ENCODE measurements at places on chromosomes 12 and 14. TPM values are rescaled to one million over a fixed set of nuclear protein-coding genes. Genes with fewer than 3 reads are reported as not detected.

DNA sequence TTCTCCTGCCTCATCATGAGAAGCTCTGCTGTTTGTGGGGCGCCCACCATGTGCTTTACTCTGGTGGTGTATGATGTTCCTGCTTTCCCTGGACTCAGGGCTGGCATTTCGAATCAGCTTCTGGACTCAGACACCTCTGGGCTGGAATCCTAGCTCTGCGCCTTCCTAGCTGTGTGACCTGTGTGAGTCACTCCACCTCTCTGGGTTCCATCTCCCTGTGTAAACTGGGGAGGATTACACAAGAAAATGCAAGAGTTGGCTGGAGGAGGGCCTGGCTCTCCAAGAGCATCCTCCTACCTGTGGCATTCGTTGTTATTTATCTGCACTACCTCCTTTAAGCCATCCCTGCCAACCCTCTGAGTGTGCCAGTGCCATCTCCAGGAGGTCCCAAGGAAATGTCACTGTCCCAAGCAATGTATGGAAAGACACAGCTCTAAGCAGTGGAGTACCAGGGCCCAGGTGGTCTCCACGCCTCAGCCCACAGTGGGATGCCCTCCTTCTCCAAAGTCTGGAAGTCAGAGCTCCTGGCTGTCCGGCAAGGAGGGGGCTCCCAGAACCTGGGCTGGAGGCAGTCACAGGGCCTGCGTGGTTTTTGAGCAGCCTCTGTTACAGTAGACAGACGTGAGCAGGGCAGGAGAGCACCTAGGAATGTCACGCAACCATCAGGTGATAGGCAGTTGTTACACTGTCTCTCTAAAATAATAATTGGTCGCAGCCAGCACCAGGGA lies 7.3 kb upstream of the TNFAIP2 start:
- DNase-seq: no peak

- DNase-seq: no peak
These were observed 91.1 kb upstream of the DYNC1H1 start for GRCh38 chr14:101873076-101873825.

Gene IRAK4
- total RNA-seq: 68.8 TPM

GRCh38 chr12:13986031-13986430 lies 4.6 kb upstream of the GRIN2B start:
- no peak for DNase-seq

DNA sequence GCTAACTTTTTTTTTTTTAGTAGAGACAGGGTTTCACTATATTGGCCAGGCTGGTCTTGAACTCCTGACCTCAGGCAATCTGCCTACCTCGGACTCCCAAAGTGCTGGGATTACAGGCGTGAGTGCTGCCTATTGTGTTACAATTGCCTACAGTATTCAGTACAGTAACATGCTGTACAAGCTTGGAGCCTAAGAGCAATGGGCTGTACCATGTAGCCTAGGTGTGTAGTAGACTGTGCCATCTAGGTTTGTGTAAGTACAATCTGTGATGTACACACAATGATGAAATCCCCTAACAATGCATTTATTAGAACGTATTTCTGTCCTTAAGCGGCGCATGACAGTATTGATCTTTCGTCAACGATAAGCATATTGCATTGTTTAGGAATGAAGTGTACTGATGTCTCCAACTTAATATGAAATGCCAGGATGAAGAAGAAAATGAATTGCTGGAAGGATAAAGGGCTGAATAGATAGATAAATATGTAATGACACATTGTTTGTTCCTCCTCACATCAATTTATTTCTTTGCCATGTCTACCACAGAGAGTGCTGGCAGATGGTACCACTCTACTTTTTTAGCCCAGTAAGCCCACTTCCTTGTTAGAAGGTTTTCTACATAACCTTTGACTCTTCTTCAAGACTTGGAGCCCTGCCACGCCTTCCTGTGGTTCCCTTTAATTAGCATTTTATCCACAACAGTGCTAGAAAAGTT lies 467.5 kb downstream of the VRK1 start:
- DNase-seq: no peak

Gene CLEC2B
- 13.1 TPM for total RNA-seq

DNA sequence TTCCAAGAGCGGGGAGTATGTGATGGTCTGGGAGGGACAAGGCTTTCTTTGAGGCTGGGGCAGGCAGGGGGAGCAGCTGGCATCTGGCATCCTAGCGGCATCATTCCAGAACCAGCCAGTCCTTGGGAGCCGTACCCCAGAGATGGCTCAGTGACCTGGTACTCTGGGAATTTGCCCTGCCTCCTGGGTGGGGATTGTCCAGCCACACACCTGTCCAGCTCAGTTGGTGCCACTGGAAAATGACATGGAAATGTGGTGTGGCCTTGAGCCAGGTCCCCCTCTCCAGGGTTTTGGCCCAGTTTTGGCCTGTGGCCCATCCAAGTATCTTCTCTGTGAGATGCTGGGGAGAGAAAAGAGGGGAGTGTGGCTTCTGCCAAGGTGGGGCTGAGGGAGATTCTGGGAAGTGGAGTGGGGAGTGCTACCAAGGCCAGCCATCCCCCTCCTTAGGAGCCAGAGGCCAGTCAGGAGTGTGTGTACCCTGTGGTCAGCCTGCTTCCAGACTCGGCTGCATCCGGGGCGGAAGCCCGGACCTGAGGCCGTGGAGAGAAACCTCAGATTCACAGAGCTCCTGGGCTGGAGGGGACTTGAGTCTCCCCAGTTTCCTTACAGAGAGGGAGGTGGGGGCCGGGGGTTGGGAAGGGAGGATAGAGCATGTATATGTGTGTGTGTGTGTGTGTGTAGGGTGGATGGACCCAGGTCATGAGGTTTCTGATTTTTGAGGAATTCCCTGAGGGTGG lies 14.7 kb upstream of the KRT80 start:
- DNase-seq: no peak

Gene CCDC59
- 71.1 TPM for total RNA-seq

GRCh38 chr14:68705741-68706283 lies 87.1 kb downstream of the ZFP36L1 start:
- no peak for DNase-seq

GRCh38 chr12:128055567-128055966 lies 211.4 kb upstream of the TMEM132C start:
- DNase-seq: no peak

Gene TPH2
- total RNA-seq: not detected

DNA sequence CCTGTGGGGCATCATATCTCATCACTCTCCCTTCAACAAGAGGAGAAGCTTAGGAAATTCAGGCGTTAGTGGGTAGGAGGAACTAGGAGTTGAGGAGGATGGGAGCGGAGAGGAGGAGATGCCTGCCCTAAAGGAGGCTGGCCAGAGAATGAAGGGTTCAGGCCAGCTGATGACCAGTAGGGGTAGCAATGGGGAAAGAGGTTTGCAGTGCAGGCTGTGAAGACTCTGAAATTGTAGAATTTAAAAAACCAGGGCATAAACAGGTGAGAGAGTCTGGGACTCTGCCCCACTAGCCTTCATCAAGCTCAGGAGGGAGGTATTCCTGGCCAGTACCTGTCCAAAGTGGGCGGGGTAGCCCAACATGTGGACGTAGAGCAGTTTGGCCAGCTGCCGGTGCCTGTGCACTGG lies 809 bp downstream of the AP1G2 start:
- DNase-seq: no peak

- DNase-seq: no peak
These were observed 6.3 kb upstream of the LTBP2 start for GRCh38 chr14:74618078-74618952.

DNA sequence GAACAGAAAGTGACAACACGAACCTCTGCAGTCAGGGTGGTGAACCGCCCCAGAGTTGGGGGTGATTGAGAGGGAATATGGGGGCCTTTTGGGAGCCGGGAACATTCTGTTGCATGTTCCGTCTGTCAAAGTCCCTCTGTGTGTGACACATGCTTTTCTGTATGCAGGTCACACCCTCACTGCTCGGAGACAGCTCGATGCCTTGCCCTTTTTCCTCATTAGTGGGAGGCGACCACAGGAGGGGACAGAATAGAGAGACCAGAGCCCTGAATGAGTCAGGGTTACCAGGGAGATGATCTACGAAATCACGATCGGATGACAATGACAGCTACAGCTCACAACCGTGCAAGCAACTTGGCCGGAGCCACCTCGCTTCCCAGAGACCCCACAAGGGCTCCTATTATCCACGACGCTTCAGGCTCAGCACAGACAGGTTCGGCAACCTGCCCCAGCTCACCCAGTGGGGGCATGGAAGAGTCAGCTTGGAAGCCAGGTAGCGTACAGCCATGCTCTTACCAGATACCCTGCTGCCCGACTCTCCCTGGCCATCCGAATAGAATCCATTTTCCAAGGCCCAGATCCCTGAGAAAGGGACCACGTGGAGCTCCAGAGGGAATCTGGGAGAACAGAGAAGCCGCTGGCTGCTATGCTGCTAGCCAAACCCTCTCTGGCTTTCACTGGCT lies 38.8 kb downstream of the TESC start:
- no peak for DNase-seq

- DNase-seq: no peak
These were observed 351 bp upstream of the METTL17 start for GRCh38 chr14:20989471-20989786.

GRCh38 chr14:38285962-38286361 lies 30.1 kb upstream of the CLEC14A start:
- no peak for DNase-seq

DNA sequence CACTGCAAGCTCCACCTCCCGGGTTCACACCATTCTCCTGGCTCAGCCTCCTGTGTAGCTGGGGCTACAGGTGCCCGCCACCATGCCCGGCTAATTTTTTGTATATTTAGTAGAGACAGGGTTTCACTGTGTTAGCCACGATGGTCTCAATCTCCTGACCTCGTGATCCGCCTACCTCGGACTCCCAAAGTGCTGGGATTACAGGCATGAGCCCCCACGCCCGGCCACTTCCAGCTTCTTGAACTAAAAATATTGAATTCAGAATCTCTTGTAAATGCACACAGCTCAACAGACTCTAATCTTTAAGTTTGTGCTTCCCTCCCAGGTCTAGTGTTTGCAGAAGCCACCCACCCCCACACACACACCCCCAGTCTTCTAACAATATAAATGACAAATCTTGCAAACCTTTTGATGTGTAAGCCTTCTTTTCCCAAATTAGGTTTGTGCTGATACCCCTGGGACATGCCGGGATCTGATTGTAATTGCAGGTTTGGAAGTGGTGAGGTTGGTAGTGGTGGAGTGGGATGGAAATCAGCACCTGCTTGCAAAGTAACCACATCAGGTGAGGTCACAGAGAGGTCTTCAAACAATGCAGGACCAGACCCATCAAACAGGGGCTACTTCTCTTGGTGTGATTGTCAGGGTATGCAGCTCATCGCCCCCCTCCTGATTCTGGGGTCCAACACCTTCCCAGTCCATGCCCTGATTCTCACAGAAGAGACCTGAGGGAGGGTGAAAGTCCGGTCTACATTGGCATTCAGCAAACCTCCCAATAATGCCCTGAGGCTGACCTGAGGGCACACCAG lies 51.4 kb upstream of the GPR132 start:
- no peak for DNase-seq

- DNase-seq: no peak
These were observed 118.8 kb downstream of the LLPH start for GRCh38 chr12:66011731-66012130.

- no peak for DNase-seq
These were observed 13.3 kb downstream of the CPM start for GRCh38 chr12:68919581-68920239.

DNA sequence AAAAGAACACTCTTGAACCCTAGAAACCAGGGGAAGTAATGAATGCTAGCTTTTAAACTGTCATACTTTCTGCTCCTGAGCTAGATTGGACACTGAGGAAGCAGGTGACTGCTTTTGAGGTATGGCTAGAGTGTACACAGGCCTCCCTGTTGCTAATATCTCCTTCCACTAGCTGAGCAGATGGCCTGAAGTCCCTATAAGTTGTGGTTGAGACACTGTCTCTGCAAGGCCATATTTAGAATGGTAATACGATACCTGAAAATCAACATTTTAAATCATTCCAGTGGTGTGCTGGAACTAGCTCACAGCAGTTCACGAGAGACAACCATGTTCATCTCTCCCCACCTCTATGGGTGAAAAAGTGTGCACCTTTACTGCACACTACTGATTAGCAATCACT lies 46.4 kb upstream of the BMP4 start:
- no peak for DNase-seq
